ENCODE measurements at places on chromosomes 7 and 10. TPM values are rescaled to one million over a fixed set of nuclear protein-coding genes. Genes with fewer than 3 reads are reported as not detected.

GRCh38 chr7:158268816-158269535 is 318.6 kb downstream of the PTPRN2 start:
- DNase-seq = no peak

DNA sequence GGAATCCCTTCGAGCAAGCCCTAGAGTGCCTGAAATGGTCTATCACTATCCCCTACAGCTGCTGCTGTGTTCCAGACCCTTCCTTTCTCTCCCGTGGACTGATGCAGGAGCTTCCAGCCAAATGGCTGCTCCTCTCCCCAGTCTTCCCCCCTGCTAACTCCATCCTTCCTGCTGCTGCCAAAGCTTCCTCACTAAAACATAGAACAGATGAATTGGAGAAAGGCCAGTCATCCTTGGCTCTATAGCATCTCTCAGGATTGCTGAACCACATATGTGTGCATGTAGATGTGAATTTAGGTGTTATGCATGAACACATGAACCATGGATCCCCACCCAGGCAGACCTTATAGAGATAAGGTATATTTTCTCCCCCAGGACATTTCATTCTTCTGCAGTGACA is 60.7 kb downstream of the GPR26 start:
- DNase-seq = no peak

DNA sequence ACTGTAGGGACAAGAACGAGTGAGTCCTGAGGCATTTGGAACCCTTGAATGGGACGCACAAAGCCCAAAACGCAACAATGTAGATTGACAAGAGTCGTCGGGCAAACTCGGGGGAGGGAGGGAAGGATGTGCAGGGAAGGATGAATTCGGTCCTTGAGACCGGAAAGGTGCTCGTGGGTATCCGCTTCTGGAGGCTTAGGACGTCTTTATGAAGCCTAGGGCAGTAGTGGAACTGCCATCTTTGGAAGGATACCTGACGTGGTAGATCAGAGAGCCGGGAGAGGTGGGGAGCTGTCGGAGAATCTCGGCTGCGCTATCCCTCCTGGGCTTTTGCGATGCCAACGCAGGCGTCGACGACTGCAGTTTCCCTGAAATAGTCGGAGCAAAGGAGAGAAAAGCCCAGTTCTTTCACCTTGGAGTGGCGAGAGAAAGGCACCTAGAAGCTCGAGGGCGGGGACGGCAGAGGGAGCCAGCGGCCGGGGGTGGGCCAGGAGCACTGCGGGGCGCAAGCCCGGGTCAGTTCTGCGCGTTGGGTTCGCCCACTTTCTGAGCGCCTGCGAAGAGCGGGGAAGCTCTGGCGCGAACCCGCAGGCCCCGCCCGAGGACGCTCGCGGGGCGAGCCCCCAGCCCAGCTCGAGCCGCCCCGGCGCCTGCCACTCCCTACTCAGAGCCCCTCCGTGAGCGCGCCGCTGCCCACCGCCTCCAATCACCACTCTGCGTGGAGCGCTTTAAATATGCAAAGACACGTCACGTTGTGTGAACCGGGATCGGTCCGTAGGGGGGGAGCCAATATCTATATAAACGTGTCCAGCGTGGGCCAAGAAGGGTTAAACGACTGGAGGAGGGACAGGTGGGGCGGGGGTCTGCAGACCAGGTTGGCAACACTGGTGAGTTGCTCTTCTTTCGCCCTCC is at the start of gene CYP26C1:
TSS of gene CYP26C1 (plus strand) at position 824 of the 912 bp plus-strand sequence. CDS start 466 bp downstream, outside the sequence.
- DNase-seq = no peak

DNA sequence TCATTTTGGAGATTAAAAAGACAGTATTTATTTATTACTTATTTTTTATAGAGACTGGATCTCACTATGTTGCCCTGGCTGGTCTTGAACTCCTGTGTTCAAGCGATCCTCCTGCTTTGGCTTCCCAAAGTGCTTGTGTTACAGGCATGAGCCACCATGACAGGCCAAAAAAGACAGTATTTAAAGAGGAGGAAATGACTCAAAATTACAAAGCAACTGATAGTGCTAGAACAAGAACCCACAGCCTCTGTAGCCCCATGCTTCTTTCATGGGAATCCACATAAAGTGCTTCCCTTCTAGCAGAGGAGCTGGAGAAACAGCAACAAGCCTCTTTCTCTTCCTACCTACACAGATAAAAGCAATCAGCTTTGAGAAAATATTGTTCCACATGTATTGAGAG is 230.7 kb upstream of the PODXL start:
- no peak for DNase-seq

LRCH4 gene
- 42.4 TPM for total RNA-seq

ADIRF gene
- total RNA-seq = not detected

SPDYE18 gene
- total RNA-seq = not detected
